ENCODE measurements at places on chromosomes 5 and 9.

- DNase-seq = no peak
These were observed 216.8 kb upstream of the RGMB start for GRCh38 chr5:98556712-98557111.

- DNase-seq = no peak
These were observed 313.8 kb downstream of the ASTN2 start for GRCh38 chr9:117101008-117101407.

DNA sequence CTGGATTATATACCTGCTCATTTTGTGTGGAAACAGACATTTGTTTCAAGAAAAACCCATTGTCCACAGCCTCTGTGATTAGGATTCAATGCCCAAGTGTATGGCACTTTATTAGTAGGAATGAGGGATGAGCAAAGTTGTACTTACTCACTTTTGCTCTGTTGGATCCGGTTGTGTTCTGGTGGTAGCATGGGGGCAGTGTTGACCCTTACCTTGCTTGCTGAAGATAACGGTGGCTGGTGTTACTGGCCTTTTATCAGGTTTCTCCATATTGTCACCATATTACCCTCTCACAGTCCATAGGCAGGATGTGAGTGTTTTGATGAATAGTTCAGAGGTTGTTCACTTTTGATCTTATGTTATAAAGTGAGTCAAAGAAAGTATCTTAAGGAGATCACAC lies 42.7 kb upstream of the NUDT12 start:
- no peak for DNase-seq

DNA sequence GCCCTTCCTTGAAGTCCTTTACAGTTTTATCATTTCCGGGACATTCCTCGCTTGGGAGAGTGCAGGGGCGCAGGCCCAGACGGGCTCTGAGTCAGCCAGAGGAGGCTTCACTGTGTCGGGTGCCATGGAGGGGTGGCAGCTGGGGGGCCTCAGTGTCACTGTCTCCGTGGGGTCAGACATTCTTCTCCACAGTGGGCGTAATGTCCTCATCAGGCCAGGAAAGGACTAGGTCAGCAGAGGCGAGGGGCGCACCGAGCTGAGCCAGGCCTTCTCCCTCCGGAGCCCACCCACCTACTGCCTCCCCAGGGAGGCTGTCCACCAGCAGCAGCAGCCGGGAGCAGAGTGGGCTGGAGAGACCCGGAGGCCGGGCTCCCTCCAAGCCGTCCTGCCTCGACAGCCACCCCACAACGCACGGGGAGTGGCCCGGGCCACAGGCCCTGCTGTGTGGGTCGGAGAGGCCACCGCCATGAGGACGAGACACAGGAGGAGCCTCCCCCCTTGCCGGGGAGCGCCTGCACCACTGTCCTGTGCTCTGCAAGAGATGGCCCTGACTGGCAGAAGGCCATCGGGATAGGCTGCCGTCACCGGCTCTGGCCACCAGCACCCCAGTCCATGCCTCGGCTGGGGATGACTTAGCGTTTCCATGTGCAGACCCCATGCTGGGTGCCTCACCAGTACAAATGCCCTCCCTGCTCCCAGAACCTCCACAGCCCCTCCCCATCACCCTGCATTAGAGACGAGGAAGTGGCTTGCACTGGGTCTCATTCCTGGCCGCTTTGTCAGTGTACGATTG lies 26.5 kb downstream of the SARDH start:
- no peak for DNase-seq

Measured in vagina (tissue), 2 donors.